Fibroblast of the aortic adventitia (primary cell): ENCODE measurements at places on chromosomes 13 and 19. TPM values are rescaled to one million over a fixed set of nuclear protein-coding genes. Genes with fewer than 3 reads are reported as not detected.

GRCh38 chr19:51097166-51097738 lies 11.0 kb downstream of the CTU1 start:
- DNase-seq: peak; percentile 53

The ZNF799 gene
- total RNA-seq: 2.4 and 3.8 TPM in 2 replicates

DNA sequence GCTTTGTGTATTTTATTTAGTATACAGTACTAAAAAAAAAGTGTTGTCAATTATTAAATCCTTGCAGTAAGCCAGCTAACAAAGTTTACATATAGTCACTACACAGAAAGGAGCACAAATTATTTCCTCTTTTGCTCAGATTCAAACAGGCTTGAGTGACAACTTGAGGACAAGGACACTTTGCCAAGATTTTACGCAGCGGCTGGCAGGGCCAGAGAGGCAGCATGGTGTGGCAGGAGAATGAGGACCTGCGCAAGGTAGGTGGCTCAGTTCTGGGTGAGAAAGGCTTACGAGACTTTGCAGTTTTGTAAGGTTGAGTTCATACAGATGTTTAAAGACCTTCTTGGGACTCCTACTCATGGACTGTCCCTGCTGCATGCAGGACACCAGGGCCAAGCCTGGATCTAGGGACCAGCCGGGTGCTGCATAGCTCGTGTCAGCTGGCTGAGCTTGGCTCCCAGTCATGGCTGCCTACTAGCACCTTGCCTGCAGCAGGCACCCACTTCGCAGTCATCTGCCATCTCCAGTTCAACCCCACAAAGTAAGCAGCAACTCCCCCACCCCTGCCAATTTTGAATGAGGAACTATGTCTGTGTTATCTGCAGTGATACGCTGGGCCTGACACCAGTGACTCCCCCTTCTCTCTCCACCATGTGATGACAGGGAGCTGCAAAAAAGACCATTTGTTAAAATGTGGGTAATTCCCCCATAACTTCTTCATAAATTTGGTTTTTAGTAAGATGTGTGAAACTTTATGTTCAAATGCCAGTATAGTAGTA lies 3.7 kb upstream of the TUBA3C start:
- no peak for DNase-seq

- no peak for DNase-seq
Observed at GRCh38 chr13:97640268-97640667, 206.3 kb downstream of the RAP2A start.

DNA sequence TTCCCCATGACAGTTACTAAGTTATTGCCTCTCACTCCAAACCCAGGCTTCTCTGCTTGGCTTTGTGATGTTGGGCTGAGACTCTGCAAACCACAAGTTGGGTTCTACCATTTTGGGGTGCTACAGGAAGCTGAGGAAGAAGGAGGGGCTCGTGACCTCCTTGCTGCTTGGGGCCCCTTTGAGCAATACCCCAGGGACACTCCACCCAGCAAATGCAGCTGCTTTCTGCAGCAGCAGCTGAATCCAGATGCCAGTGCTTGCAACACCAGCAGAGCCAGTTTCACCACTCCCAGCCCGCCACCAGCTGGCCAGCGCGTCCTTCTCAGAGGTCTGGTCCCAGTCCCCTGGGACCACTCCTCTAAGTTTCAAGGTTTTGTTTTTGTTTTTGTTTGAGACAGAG lies 22.0 kb upstream of the UBAC2 start:
- no peak for DNase-seq

DNA sequence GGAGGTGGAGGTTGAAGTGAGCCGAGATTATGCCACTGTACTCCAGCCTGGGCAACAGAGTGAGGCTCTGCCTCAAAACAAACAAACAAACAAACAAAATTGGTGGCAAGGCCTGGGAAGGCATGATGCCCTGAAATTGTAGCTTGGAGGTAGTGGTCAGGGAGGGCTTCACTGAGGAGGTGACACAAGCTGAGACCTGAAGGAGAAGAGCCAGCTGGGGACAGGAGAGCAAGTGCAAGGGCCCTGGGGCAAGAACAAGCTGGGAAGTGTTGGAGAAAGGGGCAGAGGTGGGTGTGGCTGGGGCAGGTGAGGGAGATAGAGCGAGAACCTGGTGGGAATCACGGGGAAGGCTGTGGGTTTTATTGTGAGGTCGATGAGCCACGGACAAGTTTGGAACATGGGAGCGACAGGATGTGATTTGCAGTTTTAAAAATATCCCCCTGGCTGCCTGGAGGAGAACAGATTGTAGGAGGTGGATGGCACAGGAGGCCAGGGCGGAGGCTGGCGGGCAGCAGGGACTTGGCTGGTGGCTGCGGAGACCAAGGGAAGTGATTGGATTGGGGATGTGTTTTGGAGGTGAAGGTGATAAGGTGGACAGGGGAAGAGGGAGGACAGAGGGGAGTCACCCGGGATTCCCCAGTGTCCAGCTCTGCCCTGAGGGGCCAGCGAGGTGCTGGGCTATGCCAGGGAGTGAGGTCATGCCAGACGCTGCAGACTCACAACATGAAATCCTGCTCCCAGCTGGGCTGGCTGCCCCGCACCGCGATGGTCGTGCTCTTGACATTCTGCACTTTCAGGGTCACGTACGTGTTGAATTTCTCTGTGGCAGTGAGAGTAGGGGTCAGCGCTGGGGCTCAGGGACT lies 14.0 kb downstream of the UNC13A start:
- DNase-seq: no peak

GRCh38 chr13:42484386-42484785 lies 89.6 kb upstream of the TNFSF11 start:
- DNase-seq: peak; percentile 52

DNA sequence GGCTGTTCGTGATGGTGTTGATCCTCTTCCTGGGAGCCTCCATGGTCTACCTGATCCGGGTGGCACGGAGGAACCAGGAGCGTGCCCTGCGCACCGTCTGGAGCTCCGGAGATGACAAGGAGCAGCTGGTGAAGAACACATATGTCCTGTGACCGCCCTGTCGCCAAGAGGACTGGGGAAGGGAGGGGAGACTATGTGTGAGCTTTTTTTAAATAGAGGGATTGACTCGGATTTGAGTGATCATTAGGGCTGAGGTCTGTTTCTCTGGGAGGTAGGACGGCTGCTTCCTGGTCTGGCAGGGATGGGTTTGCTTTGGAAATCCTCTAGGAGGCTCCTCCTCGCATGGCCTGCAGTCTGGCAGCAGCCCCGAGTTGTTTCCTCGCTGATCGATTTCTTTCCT lies 12.2 kb upstream of the C19orf33 start:
- no peak for DNase-seq

The N4BP2L1 gene
- 1.9 and 9.5 TPM in 2 replicates for total RNA-seq

DNA sequence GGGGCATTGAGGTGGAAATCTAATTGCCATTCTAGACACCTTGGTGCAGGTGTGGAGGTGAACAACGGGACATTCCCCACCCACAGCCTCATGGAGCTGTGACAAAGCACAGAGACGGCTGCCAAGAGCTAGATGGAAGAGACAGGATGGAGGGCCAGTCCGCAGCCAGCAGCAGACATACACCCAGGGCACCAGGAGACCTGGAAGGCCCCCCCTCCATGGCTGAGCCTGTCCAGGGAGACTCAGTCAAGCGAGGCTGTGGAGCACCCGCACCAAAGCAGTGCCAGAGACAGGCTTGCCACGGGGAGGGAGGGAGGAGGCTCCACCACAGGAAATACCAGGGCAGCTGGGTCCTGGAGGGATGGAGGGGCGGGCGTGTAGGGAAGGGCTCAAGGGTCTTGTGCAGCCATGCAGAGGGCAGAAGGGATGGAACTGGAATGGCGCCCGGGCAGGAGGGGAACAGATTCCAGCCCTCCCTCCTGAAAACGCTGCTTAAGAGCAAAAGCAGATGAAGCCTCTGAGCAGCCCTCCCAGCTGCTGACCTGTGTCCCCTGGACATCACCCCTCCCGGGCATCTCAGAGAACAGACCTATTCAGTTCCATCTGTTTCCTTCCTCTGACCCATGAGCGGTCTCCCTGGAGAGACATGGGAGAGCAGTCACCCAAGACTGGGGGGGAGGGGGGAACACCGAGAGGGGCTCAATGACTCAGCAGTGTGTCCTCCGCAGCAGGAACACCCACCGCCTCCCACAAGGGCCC lies 14.4 kb downstream of the EPS15L1 start:
- DNase-seq: peak; percentile 61

The ZNF43 gene
- total RNA-seq: 9.8 and 13.6 TPM in 2 replicates

The ZNF536 gene
- total RNA-seq: 0.33 and 0.90 TPM in 2 replicates

DNA sequence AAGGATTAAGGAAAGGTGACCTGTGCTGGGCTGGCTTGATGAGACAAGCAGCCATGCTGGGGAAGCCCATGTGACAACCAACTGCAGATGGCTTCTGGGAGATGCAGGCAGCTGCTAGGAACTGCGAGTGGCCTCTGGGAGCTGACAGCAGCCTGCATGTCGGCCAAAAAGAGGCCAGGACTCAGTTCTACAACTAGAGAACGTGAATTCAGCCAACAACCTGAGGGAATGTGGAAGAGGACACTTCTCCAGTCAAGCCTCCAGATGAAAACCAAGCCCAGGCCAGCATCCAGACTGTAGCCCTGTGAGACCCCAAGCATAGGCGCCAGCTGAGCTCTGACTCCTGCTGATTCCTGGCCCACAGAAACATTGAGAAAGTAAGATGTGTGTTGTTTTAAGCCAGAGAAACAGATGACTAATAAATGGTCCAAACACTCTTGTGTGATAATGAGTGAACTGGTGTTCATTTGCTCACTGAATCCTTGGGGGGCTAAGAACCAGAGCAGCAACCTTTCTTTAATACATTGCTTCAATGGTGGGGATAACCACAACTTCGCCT lies 45.0 kb downstream of the SLC7A1 start:
- no peak for DNase-seq

The DGKH gene
- total RNA-seq: 17.1 and 26.3 TPM in 2 replicates

The IFI30 gene
- 0.90 and 23.1 TPM in 2 replicates for total RNA-seq

- peak; percentile 68 for DNase-seq
Observed at GRCh38 chr13:100887729-100888151, 213.1 kb upstream of the TMTC4 start.

- no peak for DNase-seq
Observed at GRCh38 chr13:69980799-69981198, 126.8 kb upstream of the ATXN8OS start.

DNA sequence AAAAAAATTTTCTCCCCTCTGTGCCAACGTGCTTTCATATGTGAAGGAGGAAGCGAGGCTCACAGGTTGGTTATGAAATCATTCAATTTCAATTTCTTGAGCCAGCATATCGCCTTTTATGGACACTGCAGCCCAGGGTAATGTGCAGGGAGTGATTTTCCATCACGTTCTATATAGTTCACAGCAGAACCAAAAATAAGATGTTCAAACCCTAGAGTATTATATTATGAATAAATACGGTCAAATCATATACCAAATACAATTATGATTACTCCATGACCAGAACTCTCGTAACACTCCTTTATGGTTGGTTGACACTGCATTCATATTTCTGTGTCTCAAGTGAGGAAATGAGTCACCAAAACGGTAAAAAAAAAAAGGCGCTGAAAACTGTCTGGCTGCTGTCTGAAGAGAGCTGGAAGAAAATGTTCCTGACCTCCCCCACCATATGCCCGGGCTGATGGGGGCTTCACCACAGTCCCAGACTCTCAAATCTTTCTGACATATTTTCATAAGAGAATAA lies 75.8 kb upstream of the UBAC2 start:
- peak; percentile 53 for DNase-seq

The ZNF441 gene
- 7.3 and 10.9 TPM in 2 replicates for total RNA-seq

DNA sequence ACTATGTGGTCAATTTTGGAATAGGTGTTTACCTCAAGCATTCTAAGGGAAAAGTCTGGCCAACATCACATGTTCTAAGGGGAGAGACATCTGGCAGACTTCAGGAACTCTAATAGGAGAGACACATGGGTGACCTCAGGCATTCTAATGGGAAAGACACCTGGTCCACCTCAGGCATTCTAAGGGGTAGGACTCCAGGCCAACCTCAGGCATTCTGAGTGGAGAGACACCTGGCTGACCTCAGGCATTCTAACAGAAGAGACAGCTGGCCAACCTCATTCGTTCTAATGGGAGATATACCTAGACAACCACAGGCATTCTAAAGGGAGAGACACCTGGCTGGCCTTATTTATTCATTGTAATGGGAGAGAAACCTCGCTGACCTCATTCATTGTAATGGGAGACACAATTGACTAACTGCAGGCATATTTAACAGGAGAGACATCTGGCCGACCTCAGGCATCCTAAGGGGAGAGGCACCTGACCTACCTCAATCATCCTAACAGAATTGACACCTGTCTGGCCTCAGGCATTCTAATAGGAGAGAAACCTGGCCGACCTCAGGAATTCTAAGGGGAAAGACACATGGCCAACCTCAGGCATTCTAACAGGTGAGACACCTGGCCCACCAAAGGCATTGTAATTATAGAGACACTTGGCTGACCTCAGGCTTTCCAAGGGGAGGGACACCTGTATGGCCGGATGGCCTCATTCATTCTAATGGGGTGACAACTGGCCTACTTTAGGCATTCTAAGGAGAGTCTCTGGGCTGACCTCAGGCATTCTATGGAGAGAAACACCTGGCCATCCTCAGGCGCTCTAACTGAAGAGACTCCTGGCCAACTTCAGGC lies 1346.8 kb downstream of the UQCRFS1 start:
- no peak for DNase-seq

The SYT5 gene
- 0.45 TPM in 1 of 2 replicates, not detected in the other for total RNA-seq

The ITGBL1 gene
- total RNA-seq: 167 and 301 TPM in 2 replicates

The SIGLEC6 gene
- total RNA-seq: not detected in 2 replicates

DNA sequence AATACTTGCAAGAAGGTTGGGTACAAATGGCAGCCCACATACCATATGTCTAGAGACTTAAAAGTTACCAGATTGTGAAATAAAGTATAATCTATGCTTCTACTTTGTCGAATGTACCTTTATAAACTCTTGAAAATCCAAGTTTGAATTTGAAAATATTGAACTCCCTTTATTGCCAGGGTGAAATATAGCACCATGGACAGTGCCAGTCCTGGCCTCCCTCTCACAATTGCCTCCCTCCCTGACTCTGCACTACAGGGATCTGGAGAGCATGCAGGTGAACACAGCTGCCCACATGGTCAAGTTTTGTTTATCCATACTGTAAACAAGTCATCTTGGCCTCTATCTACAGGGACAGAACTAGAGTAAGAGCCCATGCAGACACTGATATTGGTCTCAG lies 394.1 kb upstream of the SLITRK6 start:
- DNase-seq: no peak

The TSHZ3 gene
- total RNA-seq: 5.7 and 14.0 TPM in 2 replicates

The TUBB4A gene
- 0.41 TPM in 1 of 2 replicates, not detected in the other for total RNA-seq
